ENCODE measurements at places on chromosomes 2 and 18. TPM values are rescaled to one million over a fixed set of nuclear protein-coding genes. Genes with fewer than 3 reads are reported as not detected.
A peak's percentile ranks its signal among the peaks of the same experiment; 100 is the strongest.

REG1A gene
- total RNA-seq = not detected

ROCK1 gene
- total RNA-seq = 62.7 TPM

ADGRF3 gene
- 0.69 TPM for total RNA-seq

C2orf78 gene
- total RNA-seq = not detected

CCDC68 gene
- total RNA-seq = 19.9 TPM

CCNYL1 gene
- 20.6 TPM for total RNA-seq

FBXO11 gene
- 91.2 TPM for total RNA-seq

ST8SIA5 gene
- 0.03 TPM for total RNA-seq

UGT1A9 gene
- not detected for total RNA-seq

ASTL gene
- 1.1 TPM for total RNA-seq

PROM2 gene
- 4.9 TPM for total RNA-seq

CFAP221 gene
- total RNA-seq = not detected

GRCh38 chr2:144117086-144117485, 402.8 kb downstream of the ZEB2 start:
- H3K36me3 ChIP-seq = no peaks in the 10 kb centered on the region
- H3K27me3 ChIP-seq = no peaks in the 10 kb centered on the region
- no peak overlapping the region for H3K27ac ChIP-seq
- no peak overlapping the region for H3K4me3 ChIP-seq

DNA sequence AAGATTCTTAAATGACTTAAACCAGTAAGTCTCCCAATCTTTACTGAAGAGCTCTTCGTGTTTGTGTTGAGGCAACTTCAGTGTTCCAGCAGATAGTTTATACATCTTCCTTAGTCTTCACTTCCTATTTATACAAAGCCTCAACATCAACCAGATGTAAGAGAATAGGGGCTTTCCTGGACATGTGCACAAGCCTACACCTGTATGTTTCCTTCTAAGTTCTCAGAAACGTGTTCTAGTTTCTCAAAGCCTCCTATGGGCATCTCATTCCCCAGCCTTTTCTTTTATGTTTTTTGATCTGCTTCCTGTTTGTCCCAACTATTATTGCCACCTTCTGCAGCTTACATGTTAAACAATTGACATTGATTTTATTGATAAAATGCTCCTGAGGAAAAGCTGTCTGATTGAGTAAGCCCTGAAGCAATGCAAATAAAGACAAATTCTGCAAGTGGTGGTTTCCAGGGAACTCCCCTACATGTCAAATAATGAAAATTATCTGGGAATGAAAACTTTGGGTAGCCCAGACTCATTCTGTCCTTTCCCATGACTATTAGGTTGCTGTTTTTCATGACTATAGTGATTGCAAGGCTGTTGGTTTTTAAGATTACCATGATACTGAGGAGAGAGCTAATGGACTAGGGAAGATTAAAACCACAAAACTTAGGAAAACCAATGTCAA, 663.3 kb upstream of the ACVR2A start:
- H3K36me3 ChIP-seq = no peaks in the 10 kb centered on the region
- H3K4me3 ChIP-seq = no peak overlapping the region
- no peaks in the 10 kb centered on the region for H3K4me1 ChIP-seq
- H3K27ac ChIP-seq = no peak overlapping the region
- H3K27me3 ChIP-seq = no peaks in the 10 kb centered on the region

GRCh38 chr2:179336782-179337534, 72.3 kb upstream of the SESTD1 start:
- H3K27ac ChIP-seq = no peak overlapping the region
- H3K4me1 ChIP-seq = no peaks in the 10 kb centered on the region
- no peaks in the 10 kb centered on the region for H3K36me3 ChIP-seq
- no peaks in the 10 kb centered on the region for H3K27me3 ChIP-seq

GRCh38 chr2:159545085-159545484, 71.3 kb downstream of the BAZ2B start:
- no peaks in the 10 kb centered on the region for H3K4me1 ChIP-seq
- no peak overlapping the region for H3K27ac ChIP-seq
- peaks cover 13% of the 10 kb centered on the region for H3K36me3 ChIP-seq
- no peak for DNase-seq
- H3K4me3 ChIP-seq = no peak overlapping the region

DNA sequence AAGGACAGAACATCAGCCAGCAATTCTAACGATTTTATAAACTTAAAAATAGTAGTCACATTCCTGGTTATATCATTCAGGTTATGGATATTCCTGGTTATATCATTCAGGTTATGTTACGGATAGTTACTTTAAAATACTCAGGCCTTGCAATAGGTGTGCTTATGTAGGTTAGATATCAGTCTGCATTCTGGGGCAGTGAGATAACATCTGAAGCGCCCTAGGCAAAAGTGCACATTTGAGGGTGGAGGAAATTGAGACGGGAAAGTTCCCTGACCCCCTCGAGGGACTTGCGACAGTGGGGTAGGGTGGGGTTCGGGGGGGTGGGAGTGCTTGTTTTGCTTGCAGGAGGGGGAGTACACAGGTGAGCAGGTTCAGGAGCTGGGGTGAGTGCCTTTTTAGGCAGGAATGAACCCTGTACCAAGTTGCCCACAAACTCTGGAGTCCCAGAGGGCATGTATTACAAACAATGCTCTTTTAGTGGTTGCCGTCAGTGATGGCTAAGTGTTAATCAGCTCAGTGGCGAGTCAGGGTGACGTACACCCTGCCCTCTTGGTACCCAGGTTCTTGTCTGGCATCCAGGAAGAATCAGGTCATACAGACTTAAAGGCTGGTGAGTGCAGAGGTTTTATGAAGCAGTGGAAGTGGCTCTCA, 31.8 kb downstream of the CREG2 start:
- H3K27ac ChIP-seq = no peak overlapping the region
- H3K36me3 ChIP-seq = no peaks in the 10 kb centered on the region
- no peaks in the 10 kb centered on the region for H3K4me1 ChIP-seq
- H3K4me3 ChIP-seq = no peak overlapping the region
- H3K27me3 ChIP-seq = no peaks in the 10 kb centered on the region

GRCh38 chr2:26463244-26464192, 14.4 kb downstream of the OTOF start:
- DNase-seq = peak; percentile 69
- no peak overlapping the region for H3K4me3 ChIP-seq
- H3K27me3 ChIP-seq = no peaks in the 10 kb centered on the region
- no peaks in the 10 kb centered on the region for H3K36me3 ChIP-seq

- no peaks in the 10 kb centered on the region for H3K36me3 ChIP-seq
- H3K27ac ChIP-seq = no peak overlapping the region
- H3K4me1 ChIP-seq = no peaks in the 10 kb centered on the region
- H3K4me3 ChIP-seq = no peak overlapping the region
- DNase-seq = no peak
- H3K27me3 ChIP-seq = no peaks in the 10 kb centered on the region
Measured at GRCh38 chr2:61055557-61055956, 10.1 kb upstream of the SANBR start.

- H3K27ac ChIP-seq = no peak overlapping the region
- H3K4me1 ChIP-seq = no peaks in the 10 kb centered on the region
- H3K4me3 ChIP-seq = no peak overlapping the region
- H3K27me3 ChIP-seq = no peaks in the 10 kb centered on the region
- no peak for DNase-seq
Measured at GRCh38 chr2:113842919-113843736, 46.8 kb upstream of the ACTR3 start.

DNA sequence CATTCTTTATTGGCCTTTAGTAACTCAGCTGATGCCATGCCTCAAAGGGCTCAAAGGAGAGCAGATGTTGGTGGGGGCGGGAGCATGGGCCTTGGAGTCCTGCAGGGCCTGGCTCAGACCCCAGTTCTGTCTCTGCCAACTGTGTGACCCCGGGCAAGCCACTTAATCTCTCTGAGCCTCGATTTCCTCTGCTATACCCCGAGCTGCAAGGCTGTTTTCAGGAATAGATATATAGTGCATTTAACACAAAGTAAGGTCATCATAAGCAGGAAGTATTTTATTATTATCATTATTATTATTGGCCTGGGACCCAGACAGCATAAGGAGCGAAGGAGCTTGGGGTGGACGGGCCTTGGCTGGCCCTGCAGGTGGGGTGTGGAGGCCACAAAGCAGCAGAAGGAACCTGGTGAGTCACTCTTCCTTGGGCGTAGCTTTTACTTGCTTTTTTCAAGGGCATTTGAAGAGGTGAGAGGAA, 162.7 kb downstream of the INHBB start:
- no peaks in the 10 kb centered on the region for H3K4me1 ChIP-seq
- no peaks in the 10 kb centered on the region for H3K36me3 ChIP-seq

- H3K36me3 ChIP-seq = no peaks in the 10 kb centered on the region
- H3K4me1 ChIP-seq = peaks cover 15% of the 10 kb centered on the region
- H3K4me3 ChIP-seq = peak within 1 kb of the TSS; percentile 74
- H3K27ac ChIP-seq = peak within 1 kb of the TSS; percentile 66
- peak; percentile 89 for DNase-seq
Measured at GRCh38 chr2:157628477-157629415, at the start of gene ACVR1C. ACVR1C (minus strand) TSS chr2:157628864; CDS start chr2:157628644, 220 bp downstream.

GRCh38 chr18:48100651-48101165, 170.2 kb upstream of the SMAD2 start:
- no peaks in the 10 kb centered on the region for H3K27me3 ChIP-seq
- H3K4me3 ChIP-seq = no peak overlapping the region
- peaks cover under 1% of the 10 kb centered on the region for H3K4me1 ChIP-seq
- no peak for DNase-seq
- no peak overlapping the region for H3K27ac ChIP-seq

DNA sequence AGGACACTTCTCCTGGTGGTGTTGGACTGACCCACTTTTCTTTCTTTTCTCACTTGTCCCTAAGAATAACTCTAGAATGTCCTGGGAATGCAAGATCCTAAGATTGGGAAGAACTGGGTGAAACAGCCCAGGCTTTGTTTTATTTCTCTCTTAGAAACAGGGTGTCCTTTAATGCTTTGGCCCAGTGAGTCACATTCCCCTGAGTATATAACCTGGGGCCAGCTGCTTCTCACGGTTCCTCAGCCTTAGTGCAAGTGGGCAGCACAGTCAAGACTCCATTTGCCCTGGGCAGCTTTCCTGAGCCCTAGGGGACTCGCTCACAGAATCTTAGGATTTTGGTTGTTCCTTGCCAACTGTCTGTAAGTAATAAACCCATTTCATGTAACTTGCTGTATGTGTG, 355.0 kb downstream of the DSC3 start:
- no peak overlapping the region for H3K27ac ChIP-seq
- no peaks in the 10 kb centered on the region for H3K4me1 ChIP-seq
- no peaks in the 10 kb centered on the region for H3K27me3 ChIP-seq
- H3K36me3 ChIP-seq = no peaks in the 10 kb centered on the region
- DNase-seq = no peak

DNA sequence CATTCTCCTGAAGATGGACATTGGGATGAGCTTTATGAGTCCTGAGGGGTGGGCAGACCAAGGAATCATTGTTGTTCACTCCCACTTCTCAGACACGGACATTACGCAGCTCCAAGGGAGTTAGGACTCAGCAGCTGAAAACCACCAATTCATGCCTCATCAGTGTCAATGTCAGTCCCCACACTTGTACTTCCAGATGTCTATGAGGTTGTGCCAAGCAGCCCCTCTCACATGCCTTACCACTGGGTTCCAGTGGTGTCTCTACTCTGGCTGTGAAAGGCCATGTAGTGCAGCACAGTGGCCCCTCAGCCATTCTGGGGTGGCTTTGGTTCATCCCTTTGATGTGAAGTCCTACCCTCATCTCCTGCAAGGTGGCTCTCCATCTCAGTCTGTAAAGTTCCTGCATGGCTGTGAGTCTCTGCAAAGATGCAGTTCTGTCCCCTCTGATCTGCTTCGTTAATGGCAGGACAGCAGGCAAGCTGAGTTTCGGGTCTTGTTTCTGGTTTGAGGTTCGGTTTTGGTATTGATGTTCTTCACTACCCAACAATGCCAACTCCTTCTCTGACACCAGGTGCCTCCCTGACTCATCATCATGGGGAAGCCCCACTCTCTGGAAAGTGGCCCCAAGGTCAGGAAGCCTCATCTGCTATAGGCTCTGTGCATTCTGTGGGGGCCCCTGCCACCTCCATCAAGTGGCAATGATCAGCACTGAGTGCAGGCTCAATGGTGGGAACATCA, 14.0 kb upstream of the COL6A3 start:
- no peak overlapping the region for H3K27ac ChIP-seq
- peaks cover 21% of the 10 kb centered on the region for H3K4me1 ChIP-seq
- no peaks in the 10 kb centered on the region for H3K36me3 ChIP-seq
- no peaks in the 10 kb centered on the region for H3K27me3 ChIP-seq
- no peak overlapping the region for H3K4me3 ChIP-seq
- no peak for DNase-seq

- H3K4me3 ChIP-seq = no peak overlapping the region
- H3K4me1 ChIP-seq = no peaks in the 10 kb centered on the region
- no peak overlapping the region for H3K27ac ChIP-seq
- no peaks in the 10 kb centered on the region for H3K27me3 ChIP-seq
- no peak for DNase-seq
- no peaks in the 10 kb centered on the region for H3K36me3 ChIP-seq
Measured at GRCh38 chr2:201678401-201678800, 20.0 kb downstream of the MPP4 start.

DNA sequence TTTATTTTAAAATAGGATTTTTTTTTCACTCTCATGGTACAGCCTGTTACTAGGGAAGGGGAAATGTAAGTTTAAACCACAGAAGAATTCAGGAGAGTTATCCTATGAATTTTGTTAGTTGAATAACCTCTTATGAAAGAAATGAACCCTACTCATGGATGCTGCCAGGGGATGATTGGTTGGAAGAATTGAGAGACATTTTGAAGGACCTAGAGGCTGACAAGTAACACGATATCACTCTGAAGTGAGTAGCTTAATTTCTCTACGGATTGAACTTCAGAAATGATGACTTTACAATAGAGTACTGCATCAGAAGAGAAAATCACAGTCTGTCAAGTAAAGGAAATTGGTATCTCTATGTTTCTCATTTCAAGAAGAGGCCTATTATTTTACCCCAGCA, 1346.2 kb downstream of the SUCLG1 start:
- no peak overlapping the region for H3K4me3 ChIP-seq
- H3K27me3 ChIP-seq = no peaks in the 10 kb centered on the region
- no peaks in the 10 kb centered on the region for H3K36me3 ChIP-seq
- H3K4me1 ChIP-seq = no peaks in the 10 kb centered on the region
- DNase-seq = no peak

GRCh38 chr2:58039170-58039611, 7.4 kb upstream of the VRK2 start:
- H3K27ac ChIP-seq = peak overlapping the region; percentile 69
- no peaks in the 10 kb centered on the region for H3K27me3 ChIP-seq
- no peak overlapping the region for H3K4me3 ChIP-seq
- H3K4me1 ChIP-seq = peaks cover 17% of the 10 kb centered on the region
- no peak for DNase-seq

GRCh38 chr2:237264480-237265219, 149.3 kb downstream of the COL6A3 start:
- DNase-seq = no peak
- peaks cover 8% of the 10 kb centered on the region for H3K4me1 ChIP-seq
- no peaks in the 10 kb centered on the region for H3K36me3 ChIP-seq

GRCh38 chr2:157685572-157685971, 56.9 kb upstream of the ACVR1C start:
- no peaks in the 10 kb centered on the region for H3K27me3 ChIP-seq
- H3K36me3 ChIP-seq = no peaks in the 10 kb centered on the region
- no peak for DNase-seq
- no peaks in the 10 kb centered on the region for H3K4me1 ChIP-seq

Data from spleen (tissue), 13 donors.